ENCODE measurements at places on chromosomes 6 and 20.
A peak's percentile ranks its signal among the peaks of the same experiment; 100 is the strongest.

- DNase-seq = no peak
Observed at GRCh38 chr6:133973109-133973971, 20.3 kb downstream of the TBPL1 start.

DNA sequence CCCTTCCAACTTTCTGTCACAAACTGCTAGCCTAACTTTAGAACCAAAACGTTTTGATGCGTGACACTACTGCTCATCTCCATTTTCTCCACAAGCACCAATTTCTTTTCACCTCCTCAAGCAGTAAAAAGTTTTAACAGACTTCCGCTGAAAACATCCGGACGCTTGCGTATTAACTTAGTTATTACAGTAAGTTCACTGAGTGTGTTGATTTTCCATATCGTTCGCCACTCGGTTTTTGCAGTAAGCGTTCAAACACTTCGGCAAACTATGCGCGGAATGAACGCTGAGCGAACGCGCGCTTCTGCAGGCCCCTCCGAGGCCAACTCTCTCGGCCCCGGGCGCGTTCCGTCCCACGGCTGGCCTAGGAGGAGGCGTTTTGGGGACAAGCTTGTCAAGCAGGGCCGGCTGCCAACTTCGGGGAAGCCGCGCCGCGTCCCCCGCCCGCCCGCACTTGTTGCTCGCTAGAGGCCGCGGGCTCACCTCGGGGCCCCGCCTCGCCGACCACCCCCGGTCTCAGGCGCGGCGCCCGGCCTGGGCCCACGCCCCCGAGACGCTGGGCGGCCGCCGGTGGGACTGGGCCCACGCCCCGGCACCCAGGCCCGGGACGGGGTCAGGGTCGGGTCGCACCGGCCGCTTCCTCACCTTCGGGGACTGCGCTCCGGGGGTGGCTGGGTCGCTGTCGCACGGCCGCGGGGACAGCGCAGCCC is 945 bp downstream of the PHF10 start:
- DNase-seq = peak; percentile 72

DNA sequence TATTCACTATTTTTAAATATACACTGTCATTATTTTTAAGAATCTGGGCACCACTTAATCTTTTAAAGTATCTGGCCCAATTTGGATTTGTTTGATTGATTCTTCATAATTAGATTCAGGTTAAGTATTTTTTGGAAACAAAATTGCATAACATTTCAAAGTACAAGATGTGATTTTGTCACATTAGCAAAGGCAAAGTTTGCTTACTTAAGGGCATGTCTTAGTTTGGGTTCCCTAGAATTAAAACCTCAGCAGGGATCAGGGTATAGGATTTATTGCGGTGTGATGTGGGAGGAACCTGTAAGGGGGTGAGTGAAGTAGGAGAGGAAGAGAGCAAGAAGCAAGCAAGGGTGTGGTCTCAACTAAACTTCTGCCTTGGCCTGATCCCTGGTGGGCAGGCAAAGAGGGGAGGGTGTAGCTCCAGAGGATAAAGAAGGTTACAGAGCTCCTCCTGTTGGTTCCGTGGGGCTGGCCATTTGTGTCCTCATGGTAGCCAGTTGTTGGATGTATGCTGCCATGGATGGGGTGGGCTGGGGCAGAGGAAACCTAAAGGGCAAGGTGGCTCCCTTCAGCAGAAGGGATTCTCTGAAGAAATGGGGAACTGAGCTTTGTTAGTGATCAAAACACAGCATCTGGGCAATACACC is 668.7 kb upstream of the SLC35B3 start:
- no peak for DNase-seq

DNA sequence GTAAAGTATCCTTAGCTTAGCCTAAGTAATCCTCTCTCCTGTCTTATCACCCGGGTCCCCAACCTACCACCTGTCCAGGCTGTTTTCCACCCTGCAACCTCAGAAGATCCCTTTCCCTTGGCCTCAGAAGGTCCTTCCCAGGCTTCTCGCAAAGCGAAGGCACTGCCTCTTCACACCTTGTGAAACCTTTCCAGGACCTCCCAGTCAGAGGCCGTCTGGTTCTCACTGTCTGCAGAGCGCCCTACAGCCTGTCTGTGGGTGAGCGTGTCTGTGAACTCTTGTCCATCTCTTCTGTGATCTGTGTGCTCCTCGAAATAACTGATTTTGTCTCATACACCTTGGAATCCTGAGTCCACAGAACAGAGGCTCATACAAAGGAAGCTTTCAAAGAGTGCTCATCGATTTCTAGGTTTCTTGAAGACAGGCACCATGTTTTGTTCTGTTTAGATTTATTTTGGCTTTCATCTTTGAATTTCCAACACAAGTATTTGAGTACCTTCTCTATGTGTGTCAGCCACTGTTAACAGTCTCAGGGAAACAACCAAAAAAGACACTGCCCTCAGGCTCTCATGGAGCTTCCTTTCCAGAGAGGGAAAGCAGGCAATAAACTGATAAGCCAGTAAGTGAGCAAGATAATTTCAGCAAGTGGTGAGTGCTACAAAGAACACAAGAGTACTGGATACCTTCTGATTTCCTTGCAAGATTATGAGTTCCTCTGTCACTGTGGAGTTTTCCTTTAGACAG is 6.3 kb downstream of the PDE10A start:
- no peak for DNase-seq

- DNase-seq = no peak
Observed at GRCh38 chr6:90136176-90136575, 160.5 kb downstream of the BACH2 start.

Measured in stimulated activated CD4-positive, alpha-beta T cell treated with anti-CD3 and anti-CD28 coated beads, Interleukin-15, amount 100 ng/mL, for 24 hours (primary cell).